ENCODE measurements at places on chromosomes 5 and 9.
A peak's percentile ranks its signal among the peaks of the same experiment; 100 is the strongest.

- no peak for DNase-seq
Observed at GRCh38 chr5:111973961-111974360, 217.0 kb upstream of the NREP start.

GRCh38 chr5:128491291-128491690 is 46.8 kb downstream of the FBN2 start:
- no peak for DNase-seq

DNA sequence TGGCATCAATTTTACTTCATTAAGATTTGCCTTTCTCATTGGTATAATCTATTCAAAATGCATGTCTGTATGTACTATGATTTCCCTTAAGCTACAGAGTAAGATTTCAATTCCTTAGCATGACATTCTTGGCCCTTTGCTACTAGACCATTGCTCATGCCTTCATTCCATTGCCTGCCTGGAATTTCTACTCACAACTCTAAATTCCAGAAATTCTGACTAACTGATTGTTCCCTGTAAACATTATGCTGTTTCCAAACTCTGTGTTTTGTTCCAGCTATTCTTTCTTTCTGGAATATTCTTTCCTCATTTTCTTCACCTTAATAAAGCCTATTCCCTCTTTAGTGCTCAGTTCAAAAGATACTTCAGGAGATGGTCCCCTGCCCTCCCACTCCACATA is 568.8 kb upstream of the SEMA6A start:
- DNase-seq, result no peak

GRCh38 chr5:82491397-82491796 is 213.2 kb upstream of the RPS23 start:
- no peak for DNase-seq

DNA sequence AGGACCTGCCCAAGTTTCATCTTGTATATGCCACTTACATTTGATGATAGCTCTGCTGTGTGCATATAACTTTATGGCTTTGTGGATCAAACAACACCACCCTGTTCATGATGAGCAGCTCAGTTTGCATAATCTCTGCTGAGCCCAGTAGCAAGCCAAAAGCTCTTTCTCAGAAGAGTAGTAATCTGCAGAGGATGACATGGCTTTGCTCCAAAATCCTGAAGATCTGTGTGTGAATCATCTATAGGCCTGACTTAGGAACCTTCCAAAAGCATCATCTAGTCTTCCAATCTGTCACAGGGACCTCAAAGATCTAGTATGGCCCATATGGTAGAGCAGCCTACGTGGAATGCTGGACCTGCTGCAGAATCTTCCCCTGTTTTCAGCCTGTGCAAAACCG is 394.6 kb downstream of the PSAT1 start:
- no peak for DNase-seq

- DNase-seq, result no peak
Observed at GRCh38 chr5:17289681-17290539, 72.5 kb downstream of the BASP1 start.

GRCh38 chr9:115416299-115416698 is 298.3 kb upstream of the TNC start:
- DNase-seq, result no peak

- peak; percentile 65 for DNase-seq
Observed at GRCh38 chr9:136485049-136486045, 2.5 kb upstream of the SEC16A start.

GRCh38 chr5:178462816-178463215 is 127.4 kb downstream of the COL23A1 start:
- DNase-seq, result no peak

GRCh38 chr9:137391411-137391754 is 31.6 kb downstream of the EXD3 start:
- DNase-seq, result no peak

DNA sequence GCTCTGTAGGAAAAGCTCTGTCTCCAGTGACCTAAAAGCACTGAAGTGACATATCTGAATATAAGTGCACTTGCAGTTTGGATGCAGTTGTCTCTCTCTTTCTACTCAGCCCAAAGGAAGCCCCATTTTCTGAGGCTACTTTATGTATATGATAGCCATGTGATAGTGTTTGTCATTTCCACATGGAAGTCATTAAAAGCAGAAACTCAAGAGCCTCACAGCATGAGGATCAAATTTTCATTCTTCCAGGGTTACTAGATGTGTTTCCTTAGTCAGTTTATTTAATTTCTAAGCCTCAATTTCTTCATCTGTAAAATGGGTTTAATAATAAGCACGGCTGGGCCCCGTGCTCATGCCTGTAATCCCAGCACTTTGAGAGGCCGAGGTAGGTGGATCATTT is 36.7 kb downstream of the RNF44 start:
- DNase-seq, result no peak

DNA sequence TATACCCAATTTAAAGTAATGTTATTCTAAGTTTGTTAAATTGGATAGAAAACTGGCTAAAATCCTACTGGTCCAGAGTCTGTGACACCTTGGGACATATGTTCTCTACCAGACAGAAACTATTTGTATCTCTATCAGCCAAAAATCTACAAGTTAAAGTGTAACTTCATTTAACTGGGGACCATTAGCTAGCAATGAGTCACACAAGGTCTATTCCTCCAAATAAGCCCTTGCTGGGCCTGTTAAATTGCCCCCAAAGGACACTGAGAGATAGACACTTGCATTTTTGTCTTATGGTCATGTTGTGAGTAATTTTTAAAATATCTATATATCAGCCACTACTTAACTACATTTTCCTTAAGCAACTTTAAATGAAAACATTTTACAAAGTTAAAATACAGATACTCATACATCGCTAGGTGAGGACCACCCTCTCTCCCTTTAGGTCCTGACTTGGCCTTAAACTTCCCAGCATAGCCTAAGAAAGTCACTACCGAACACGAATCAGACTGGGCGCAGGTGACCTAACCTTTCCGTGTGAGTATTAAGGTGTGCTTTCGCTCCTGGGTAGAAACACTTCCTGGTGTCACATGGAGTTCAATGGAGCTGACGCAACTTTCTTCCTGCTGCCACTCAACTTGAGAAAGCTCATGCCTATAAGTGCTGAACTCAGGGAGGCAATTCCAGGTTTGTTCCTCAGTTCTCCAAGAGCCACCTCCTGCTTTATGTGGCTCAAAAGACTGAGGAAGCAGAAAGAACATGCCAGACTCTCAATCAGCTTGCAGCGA is 249.1 kb downstream of the DIRAS2 start:
- no peak for DNase-seq

GRCh38 chr9:124657516-124657915 is 113.6 kb downstream of the NR6A1 start:
- no peak for DNase-seq

- no peak for DNase-seq
Observed at GRCh38 chr5:34844106-34844505, 5.1 kb downstream of the TTC23L start.

DNA sequence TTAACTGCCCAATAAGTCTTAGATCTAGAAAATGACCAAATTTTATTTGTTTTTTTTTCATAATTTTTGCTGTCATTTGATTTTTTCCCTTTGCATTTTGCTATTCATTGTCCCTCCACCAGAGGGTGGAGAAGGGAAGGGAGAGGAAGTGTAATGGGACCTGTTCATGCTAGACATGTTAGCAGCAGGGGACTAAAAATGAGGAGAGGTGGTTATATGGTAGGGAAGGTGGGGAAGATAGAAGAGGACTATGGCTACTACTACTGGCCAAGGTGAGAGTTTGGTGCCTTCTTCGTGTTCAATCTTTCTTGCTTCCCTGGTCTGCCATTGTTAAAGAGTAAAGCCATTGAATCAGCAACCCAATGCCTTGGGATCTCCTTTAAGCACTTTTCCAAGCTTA is 6.4 kb downstream of the GRIA1 start:
- DNase-seq, result no peak

GRCh38 chr5:94024101-94024500 is 282.7 kb upstream of the POU5F2 start:
- no peak for DNase-seq

GRCh38 chr5:151648089-151648488 is 38.6 kb downstream of the SPARC start:
- DNase-seq, result no peak

DNA sequence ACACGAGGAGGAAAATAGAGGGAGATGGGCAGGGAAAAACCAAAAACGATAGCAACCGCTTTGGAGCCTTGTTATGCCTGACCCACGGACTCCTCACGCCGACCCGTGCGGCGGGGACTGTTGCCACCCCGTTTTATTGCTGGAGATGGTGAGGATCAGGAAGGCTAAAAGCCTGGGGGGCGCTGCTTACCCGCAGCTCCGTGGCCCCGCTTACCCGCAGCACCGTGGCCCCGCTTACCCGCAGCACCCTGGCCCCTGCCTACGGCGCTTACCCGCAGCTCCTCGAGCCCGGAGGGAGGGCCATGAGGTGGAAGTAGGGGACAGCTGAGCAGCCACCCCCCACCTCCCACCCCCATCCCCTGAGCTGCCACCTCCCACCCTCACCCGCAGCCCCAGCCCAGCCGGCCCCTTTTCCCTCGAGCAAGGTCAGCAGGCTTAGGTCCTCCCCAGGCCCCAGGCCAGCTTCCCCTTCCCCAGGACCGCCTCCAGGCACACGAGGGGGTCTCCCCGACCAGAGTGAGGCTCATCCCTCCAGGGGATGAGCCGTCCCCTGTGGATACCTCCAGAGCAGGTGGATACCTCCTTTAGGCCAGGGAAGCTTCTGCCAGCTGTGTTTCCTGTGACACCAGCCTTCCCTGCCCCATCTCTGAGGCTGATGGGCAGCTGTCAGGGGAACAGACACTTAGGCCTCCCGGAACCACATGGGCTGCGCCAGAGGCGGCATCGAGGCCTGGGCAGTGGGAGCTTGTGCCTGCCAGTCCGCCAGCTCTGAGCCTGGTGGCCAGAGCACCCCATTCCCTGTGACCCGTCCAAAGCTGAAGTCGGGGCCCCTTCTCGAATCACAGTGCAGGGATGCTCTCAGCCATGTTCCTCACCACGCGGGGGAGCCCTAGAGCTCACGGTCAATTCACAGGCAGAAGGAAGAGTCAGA is 92.3 kb downstream of the LMX1B start:
- DNase-seq, result peak; percentile 65

DNA sequence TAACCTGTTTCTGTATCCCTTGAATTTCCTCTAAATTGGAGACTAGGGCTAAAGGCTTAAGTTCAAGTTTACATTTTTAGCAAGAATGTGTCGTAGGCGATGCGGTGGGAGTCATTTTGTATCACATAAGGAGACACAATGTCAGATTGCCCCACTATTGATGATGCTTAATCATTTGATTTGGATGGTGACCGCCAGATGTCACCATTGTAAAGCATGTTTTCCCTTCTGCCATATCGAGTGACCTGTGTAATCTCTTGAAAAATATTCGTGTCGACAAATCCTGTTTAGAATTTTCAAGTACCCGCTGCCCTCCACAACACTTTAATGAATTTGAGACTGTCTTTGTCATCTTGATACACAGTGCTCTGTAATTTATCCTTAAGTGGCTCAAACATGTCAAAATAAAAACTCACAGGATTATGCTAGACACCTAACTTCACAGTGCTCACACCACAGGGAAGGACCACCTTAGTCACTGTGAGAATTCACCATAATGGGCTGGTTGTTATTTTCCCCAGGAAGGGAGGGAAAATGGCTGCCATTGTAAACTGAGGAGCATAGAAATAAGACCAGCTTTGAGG is 34.5 kb upstream of the SLC46A2 start:
- DNase-seq, result no peak

GRCh38 chr5:60943624-60944023 is 1.2 kb downstream of the ERCC8 start:
- DNase-seq, result no peak

DNA sequence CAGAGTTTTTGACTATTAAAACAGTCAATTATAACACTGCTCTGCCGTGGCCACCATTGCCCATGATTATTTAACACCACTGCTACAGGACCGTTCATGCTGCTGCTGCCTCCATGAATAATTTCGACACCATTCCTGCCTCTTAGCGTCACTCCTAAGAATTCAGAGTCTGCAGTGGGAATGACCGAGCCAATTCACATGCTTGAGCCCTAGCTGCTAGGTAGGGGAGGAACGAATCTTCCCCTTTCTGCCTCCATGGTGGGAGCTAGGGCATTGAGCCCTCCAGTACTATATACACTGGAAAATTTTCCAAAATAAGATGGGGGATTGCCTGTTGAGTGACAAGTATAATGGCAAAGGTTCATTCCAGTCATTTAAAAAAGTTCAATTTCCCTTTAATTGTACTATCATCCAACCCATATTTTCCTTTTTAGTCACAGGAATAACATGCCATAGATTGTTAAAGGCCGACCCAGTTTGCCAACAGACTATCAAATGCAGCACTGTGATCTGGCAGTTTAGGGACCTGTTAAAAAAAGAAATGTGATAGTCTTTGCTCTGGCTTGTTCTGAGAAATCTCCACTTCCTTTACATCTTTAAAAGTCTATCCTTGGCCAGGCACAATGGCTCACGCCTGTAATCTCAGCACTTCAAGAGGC is 13.5 kb upstream of the B4GALT1 start:
- no peak for DNase-seq

- DNase-seq, result peak; percentile 80
Observed at GRCh38 chr9:137241490-137242268, 592 bp downstream of the TUBB4B start.

DNA sequence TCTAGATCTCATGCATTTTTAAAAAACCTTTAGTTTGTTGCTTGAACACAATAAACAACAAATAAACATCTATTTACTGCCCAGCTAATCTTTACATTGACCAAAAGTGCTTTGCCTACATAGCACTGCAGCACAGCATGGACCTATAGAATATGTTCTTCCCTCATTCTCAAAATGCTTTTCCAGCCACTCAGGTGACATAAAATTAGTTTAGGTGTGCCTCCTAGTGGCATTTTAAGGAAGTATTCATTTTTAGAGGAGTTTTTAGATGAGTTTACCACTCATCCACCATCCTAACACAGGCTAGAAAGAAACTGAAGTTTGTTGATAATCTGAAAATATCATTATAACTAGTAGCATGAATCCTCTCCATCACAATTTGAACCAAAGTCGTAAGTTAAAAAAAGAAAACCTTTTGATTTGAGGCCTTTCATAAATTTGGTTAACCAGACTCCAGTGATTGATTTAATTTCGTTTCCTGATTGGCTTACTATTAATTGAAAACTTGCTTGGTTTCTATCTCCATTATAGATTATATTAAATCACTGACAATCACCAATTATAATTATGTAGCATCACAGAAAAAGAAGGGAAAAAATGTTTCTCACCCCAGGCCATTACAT is 12.6 kb downstream of the PLGRKT start:
- peak; percentile 7 for DNase-seq

GRCh38 chr9:136327304-136327974 is at the start of gene GPSM1:
TSS of gene GPSM1 (plus strand) at chr9:136327539. CDS start at chr9:136327696, 157 bp downstream.
- DNase-seq, result peak; percentile 12

DNA sequence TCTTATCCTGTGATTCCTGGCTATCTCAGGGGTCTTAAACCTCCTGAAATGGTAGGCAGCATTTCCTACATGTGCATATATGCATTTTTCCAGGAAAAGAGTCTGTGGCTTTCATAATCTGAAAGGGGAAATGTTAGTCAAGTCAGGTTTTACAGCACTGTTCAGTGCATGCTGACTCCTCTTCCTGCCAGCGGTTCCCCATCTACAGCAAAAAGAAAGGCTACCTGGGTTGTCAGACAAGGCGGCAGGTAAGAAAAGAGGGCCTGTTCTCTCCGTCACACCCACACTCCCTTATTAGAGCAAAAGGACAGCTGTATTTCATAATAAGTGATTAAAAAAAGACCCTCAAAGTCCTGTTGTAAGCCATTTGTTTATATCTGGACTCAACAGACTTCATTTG is 4.3 kb upstream of the SPATA6L start:
- DNase-seq, result no peak

- DNase-seq, result no peak
Observed at GRCh38 chr9:93941493-93941892, 13.7 kb downstream of the BARX1 start.

Data from bone marrow (tissue), 2 donors.